ENCODE measurements at places on chromosomes 5 and 9.

DNA sequence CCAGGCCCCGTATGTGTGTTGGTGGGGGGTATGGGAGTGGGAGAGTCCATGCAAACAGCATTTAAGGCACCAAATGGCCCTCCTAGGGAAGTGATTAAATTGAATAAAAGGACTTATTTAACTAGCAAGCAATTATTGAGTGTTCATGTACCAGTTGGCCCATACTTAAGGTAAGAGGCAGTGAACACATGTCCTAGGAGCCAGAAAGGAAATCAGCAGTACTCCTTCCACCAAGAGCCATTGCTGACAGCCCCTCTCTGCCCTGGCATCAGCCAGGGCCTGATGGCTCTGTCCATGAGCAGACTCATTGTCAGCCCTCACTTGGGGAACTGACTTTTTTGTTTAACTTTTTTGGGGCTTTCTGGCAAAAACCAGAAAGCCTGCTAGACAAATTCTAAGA is 10.4 kb upstream of the SHROOM1 start:
- DNase-seq = no peak

DNA sequence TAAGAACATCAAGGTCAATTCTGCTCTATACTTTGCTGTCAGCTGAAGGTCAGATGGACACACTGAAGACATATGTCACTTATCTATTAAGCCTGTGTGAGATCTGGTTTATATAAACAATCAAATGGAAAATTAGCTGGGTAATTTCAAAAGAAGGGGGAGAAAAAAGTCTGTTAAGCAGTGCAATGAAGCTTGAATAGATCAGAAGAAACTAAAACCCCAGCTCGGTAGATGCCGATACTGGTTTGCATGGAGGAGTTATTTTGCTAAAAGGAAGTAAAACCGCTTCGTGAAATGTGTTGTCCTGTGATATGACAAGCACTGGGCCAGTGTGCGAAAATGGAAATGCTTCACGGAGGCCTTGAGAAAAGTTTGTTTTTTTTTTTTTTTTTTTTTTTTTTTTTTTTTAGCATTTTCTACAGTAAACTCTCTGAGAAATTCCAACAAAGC is 148.8 kb downstream of the MEF2C start:
- no peak for DNase-seq

GRCh38 chr5:146662229-146662628 is 146.2 kb upstream of the GPR151 start:
- DNase-seq = peak; percentile 68

DNA sequence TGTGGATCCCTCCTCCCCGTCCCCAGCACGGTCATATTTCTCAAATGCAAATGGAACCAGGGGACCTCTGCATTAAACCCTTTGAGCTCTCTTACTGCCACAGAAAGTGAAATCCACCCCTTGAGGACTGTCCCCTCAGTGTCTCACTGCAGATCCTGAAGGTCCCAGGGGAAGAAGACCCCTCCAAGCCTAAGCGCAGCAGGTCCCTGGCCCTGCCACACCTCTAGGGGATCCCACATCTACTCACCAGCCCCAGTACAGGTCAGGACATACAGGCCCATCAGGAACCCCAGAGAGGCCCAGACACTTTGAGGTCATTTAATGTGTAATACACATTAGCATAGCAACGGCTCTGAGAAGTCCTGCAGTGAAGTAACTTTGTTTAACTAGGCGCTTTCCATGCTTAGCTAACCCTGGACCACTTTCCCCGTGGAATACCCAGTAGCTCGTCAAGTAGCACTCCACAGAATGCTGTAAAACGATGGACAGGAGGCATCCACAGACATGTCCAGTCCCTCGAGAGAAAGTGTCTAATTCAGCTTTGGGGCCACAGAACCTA is 54.7 kb upstream of the ALDH1B1 start:
- no peak for DNase-seq

- DNase-seq = no peak
Measured at GRCh38 chr5:158390577-158390976, 531.6 kb upstream of the CLINT1 start.

- DNase-seq = no peak
Measured at GRCh38 chr5:150765799-150766169, 7.0 kb upstream of the DCTN4 start.

- DNase-seq = no peak
Measured at GRCh38 chr9:112971415-112971814, 40.6 kb downstream of the ZNF883 start.

- DNase-seq = no peak
Measured at GRCh38 chr5:78591138-78591612, 57.4 kb downstream of the LHFPL2 start.

- DNase-seq = no peak
Measured at GRCh38 chr9:90420211-90420610, 222.4 kb downstream of the DIRAS2 start.

- DNase-seq = no peak
Measured at GRCh38 chr9:114174876-114175771, 19.8 kb downstream of the COL27A1 start.

DNA sequence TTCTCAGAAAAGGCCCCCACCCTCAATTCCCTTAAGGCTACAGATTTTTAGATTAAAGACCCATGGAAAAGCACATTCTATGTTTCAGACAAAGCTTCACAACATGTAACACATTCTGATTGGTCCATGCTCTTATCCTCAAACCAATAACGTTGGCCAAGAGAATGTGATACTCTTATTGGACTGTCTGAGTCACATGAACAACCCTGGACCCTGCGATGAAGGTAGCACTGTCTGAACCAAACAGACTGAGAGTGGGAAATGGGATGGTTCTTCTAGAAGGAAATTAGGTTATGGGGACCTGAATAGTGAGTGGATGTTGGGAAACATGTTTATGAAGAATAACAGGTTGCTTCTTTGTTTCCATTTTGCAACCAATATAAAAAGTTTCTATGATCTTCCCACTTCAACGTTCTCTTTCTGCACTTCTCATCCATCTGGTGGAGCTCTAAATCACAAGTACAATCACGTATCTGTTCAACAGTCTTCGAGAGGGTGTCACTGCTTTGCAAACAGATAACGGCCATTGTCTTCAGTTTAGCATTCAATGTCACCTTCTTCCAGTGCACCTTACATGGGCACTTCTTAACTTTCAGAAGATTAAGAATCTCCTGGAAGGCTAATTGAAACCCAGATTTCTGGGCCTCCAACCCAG is 81.6 kb downstream of the PTCH1 start:
- DNase-seq = no peak

DNA sequence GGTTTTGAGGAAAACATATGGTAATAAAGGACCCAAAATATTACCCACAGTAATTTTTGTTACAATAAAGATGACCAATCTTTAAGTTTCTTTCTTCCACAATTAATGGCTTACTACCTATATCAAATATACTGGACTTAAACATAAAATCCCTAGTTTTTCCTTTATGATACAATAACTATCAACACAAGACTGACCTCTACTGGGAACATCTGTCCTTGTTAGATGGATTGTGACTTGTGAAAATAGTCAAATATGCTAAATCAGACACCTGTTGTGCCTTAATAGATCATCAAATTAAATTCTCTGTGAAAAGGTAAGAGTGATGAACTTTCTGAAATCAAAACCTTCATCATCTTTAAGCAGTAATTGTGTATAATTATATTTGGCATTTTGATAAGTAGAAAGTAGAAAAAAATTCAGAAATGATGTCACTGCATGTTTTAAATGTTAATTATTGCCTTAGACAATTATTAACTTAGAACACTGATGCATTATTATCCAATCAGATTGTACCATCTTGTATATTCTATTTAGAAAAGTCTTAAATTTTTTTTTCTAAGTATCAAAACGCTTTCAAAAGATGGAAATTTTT is 113.6 kb downstream of the DEPDC1B start:
- DNase-seq = no peak

- no peak for DNase-seq
Measured at GRCh38 chr9:12689233-12689632, 4.0 kb upstream of the TYRP1 start.

DNA sequence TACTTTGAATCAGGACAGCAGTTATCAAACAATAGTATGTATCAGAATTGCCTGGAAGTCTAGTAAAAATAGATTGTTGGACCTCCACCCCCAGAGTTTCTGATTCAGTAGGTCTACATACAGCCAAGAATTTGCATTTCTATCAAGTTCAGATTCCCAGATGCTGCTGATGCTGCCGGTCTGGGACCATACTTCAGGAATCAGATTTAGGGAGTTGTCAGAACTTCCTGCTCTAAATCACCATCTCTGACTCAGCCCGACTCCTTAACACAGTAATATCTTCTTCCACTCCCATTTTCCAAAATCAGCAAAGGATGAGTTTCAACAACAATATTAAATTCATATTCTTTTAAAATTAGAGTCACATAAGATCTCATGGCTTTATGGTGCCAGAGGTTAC is 227.2 kb upstream of the TMEM161B start:
- DNase-seq = no peak

GRCh38 chr9:26321935-26322334 is 570.7 kb downstream of the CAAP1 start:
- DNase-seq = no peak

DNA sequence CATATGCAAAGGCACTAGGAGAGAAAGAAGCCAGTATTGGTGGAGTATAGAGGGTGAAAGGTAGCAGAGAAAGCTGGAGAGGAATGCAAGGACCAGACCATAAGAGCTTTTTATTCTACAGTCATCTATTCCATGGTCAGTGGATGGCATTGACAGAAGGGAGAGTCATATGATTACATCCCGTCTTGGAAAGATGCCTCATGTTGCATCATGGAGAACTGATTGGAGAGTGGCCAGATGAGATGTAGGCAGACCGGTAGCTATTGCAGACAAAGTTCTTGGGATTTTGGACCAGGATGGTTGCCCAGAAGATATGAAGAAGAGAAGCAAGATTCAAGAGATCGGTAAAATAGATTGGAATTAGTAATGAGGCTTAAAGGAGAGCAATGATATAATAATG is 260.7 kb downstream of the CHSY3 start:
- DNase-seq = no peak

GRCh38 chr5:103624035-103624480 is 61.5 kb upstream of the NUDT12 start:
- DNase-seq = no peak

GRCh38 chr5:128349044-128349858 is 188.8 kb downstream of the FBN2 start:
- no peak for DNase-seq

DNA sequence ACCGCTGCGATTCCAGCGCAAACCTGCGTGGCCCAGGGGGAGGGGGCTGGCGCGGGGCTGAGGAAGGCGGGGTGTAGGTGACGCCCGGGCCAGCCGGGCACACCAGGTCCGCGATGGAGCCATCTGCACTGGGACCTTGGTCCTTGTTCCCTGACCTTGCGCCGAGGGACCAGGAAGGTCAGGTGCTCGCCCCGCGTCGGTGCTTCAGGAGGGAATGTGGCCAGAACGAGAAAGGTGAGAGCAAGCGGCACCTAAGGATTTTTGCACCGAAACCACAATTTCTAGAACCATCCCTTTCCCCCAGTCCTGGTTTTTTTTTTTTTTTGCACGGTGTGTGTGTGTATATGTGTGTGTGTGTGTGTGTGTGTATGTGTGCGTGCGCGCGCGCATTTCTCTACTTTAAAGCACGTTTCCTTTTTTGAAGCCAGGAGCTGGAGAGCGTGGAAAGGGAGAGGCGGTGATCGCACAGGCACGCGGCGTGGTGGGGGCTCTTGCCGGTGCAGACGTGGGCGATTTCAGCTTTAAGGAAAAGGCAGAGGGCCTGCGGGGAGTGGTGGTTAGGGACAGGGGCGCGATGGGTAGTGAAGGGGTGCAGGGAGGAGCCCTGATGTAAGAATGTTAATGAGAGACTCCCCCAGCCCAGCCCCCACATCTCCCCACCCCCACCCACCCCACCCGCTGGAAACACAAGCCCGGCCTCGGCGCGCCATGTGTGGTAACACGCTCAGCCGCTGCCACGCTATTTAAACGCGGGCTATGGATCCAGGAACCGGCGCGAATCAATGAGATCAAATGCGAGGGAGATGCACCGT is at the start of gene NPR3:
Gene NPR3, plus strand, starts transcription at position 772 of the 812 bp plus-strand sequence. CDS start 456 bp downstream, outside the sequence.
- no peak for DNase-seq

DNA sequence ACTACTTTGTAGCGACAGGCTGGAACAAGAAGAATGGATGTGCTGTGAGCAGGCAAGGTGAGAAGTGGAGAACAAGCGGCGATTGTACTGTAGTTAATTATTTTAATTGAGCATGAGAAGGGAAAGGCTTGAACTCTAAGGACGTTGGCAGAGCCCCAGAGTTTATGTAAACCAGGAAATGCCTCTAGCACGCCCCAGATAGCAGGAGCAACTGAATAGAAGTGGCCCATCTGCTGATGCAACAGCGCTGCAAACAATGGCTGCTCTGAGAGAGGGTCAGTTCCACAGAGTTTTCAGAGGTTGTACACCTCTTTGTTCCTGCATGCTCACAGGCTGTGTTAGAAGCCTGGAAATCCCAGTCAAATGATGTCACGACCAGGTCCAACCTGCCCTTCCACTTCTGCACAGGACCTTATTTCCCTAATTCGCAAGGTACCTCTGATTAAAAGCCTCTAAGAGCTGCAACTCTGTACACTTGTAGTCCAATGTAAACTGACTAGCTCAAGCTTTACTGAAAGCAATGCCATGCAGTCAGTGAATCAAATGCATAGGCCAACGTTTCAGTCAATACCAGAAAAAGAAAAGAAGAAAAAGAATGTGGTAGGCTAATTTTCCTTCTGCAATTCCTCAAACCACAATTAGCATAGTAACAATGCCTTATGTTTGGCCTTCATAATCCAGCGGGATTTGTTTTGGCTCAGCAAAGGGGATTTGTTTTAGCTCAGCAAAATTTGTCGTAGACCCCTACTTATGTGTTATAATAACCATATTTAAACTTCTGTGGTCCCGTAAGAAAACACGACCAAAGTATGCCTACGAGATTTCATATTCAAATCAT is 119.6 kb upstream of the RETREG1 start:
- no peak for DNase-seq

DNA sequence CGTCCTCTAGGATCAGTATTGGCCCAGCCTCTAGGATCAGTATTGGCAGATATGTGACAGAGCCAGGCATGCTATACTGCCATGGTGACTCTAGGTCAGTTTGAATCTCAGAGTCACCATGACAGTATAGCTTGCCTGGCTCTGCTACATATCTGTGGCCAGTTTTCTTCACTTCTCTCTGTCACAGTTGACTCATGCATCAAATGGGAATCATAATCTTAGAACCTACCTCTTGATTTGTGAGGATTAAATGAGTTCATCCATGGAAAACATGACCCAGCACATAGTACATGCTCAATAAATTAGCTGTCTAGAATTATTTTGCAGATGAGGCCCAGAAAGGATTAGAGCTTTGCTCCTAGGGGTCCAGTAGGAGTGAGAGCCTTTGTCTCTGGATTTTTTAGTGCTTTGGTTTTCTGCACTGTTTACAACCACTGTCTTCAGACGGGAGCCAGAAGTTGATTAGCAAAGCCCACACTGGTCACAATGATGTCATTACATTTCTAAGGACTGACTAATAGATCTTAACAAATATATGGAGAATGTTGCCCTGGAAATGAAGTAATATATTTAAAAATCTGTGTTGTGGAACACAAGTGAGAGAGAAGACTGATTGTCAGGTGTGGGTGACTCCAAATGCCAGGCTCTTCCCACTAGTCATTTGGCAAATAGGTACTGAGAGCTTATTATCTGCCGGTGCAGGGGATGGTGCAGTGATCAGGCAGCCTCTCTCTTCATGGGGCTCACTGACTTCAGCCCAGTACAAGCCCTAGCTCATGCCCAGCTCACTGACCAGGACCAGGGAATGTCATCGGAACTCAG is 76.0 kb downstream of the COL15A1 start:
- no peak for DNase-seq

GRCh38 chr9:122978601-122979000 is 37.8 kb downstream of the RABGAP1 start:
- no peak for DNase-seq

Data from CD4-positive, alpha-beta T cell treated with Interleukin-2 at 100 ng/mL for 4 hours (primary cell).